ENCODE measurements at places on chromosomes 5 and 9.

- DNase-seq, result no peak
These were observed 82.0 kb downstream of the YIPF5 start for GRCh38 chr5:144088206-144089064.

GRCh38 chr9:121650217-121651007 lies 1.0 kb upstream of the DAB2IP start:
- DNase-seq, result peak; percentile 56

DNA sequence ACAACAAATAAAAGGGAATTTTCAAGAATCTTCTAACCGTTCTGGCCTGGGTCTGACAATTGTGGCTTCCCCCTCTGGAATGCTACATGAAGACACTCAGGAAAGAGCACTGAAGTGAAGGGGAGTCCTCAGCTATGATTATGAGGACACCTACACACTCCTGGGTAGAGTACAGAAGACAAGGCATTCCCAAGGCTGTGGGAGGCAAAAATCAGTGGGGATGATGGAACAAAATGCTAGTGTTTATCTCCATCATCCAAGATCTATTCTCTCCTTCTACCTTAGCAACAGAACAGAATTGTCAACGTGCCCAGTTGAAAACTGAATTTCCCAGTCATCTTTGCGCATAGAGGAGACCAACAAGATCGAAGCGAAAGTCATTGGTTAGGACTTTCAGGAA lies 130.1 kb upstream of the LARP1 start:
- no peak for DNase-seq

DNA sequence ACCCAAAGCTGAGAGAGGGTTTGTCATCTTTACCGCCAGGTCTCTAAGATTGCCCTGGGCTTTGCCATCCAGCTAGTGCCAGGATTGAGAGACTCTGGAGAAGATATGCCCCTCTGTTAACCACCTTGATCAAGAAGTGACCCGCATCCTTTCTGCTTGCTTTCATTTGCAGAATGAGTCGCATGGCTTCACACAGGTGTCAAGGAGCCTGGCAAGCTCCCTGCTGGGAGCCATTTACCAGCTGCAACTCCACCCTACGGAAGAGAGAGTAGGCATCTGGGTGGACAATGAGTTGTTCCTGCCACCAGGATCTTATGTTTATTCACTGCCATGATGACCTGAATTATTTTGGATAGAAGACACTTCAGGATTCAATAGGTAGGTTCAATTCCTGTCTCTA lies 43.0 kb downstream of the HSD17B3 start:
- DNase-seq, result no peak

DNA sequence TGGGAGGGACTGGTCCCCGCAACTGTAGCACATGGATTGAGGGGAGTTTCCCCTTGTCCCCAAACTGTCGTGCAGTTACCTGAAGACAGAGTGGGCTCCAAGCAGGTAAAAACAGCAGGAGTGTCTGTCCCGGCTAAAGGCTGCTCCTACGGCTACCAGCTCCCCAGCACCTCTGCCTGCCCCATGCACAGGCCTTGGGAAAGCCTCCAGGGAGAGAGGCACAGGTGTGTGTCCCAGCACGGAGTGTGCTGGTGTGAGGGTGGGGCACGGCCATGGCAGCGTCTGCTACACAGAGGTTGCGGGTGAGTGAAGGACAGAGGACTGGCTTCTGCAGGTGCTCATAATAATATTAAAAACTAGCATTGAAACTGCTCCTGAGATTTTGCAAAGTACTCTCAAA lies 30.4 kb downstream of the STC2 start:
- no peak for DNase-seq

DNA sequence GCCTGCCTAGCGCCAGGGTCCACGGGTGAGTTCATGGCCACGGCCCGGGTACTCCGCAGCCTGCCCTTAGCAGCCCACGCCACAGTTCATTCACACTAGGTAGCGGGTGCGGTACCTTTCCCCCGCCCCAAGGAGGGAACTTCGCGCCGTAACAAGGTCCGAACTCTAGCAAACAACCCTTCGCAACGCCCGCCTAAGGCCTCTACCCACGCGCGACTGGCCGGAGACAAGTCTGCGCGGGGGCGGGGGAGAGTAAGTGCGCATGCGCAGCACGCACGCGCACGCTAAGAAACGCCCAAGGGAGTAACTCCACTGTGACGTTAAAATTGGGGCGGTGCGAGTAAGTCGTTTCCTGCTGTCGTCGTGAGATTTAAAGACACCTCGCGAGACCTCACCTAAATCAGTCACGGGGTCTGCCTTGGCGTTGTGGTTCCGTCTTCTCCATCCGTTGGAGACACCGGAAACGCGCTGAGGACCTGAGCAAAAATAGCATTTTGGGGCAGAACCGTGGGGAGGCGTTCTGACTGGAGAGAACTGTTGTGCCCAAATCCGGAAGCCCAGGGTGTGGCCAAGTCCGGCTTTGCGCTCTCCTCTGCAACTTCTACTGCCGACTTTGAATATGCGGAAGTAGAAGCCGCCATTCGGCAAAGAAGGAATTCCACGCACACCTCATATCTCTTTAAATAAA lies at the start of gene RAPGEF6:
TSS of gene RAPGEF6 (minus strand) at position 234 of the 688 bp plus-strand sequence. CDS start at position 35, 199 bp downstream.
- peak; percentile 96 for DNase-seq

DNA sequence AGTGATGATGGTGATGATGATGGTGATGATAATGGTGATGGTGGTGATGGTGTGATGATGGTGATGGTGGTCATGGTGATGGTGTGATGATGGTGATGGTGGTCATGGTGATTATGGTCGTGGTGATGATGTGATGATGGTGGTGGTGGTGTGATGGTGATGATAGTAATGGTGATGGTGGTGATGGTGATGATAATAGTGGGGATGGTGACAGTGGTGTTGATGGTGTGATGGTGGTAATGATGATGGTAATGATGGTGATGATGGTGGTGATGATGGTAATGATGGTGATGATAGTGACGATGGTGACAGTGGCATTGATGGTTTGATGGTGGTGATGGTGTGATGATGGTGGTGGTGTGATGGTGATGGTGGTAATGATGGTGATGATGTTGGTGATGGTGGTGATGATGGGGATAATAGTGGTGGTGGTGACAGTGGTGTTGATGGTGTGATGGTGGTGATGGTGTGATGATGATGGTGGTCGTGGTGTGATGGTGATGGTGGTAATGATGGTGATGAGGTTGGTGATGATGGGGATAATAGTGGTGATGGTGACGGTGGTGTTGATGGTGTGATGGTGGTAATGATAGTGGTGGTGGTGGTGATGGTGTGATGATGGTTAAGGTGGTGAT lies 6.5 kb downstream of the STKLD1 start:
- no peak for DNase-seq

- no peak for DNase-seq
These were observed 741.4 kb downstream of the TAF11L14 start for GRCh38 chr5:18375641-18376040.

- no peak for DNase-seq
These were observed 106.5 kb upstream of the RAD23B start for GRCh38 chr9:107176436-107177151.

GRCh38 chr9:132075853-132076252 lies 3.8 kb downstream of the MED27 start:
- no peak for DNase-seq

DNA sequence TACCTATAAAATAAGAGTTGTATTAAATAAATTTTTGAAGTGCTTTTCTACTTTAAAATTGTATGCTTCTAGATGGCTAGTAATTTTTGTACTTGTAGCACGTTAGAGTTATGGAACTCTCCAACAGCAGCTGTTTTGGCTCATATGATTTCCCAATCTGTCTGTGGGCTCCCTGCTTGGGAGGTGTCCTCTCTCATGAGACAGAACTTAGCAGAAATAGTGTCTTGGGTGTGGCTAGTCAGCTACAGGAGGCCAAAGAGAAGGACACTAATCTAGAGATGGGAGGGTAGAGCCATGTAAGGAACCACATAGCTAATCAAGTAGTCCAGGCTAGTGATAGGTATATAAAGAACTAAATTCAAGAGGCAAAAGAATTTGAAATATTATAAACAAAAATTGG lies 78.4 kb upstream of the DAB2 start:
- DNase-seq, result no peak

- DNase-seq, result peak; percentile 41
These were observed 492 bp upstream of the FAM169A start for GRCh38 chr5:74866596-74867162.

DNA sequence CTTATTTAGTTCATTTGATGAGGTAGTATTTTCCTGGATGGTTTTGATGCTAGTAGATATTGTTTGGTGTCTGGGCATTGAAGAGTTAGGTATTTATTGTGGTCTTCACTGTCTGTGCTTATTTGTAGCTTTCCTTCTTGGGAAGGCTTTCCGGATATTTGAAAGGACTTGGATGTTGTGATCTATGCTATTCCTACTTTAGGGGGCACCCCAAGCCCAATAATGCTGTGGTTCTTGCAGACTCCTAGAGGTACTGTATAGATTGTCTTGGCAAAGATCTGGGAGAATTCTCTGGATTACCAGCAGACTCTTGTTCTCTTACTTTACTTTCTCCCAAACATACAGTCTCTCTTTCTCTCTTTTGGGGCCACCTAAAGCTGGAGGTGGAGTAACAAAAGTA lies 315.7 kb downstream of the MAT2B start:
- no peak for DNase-seq

DNA sequence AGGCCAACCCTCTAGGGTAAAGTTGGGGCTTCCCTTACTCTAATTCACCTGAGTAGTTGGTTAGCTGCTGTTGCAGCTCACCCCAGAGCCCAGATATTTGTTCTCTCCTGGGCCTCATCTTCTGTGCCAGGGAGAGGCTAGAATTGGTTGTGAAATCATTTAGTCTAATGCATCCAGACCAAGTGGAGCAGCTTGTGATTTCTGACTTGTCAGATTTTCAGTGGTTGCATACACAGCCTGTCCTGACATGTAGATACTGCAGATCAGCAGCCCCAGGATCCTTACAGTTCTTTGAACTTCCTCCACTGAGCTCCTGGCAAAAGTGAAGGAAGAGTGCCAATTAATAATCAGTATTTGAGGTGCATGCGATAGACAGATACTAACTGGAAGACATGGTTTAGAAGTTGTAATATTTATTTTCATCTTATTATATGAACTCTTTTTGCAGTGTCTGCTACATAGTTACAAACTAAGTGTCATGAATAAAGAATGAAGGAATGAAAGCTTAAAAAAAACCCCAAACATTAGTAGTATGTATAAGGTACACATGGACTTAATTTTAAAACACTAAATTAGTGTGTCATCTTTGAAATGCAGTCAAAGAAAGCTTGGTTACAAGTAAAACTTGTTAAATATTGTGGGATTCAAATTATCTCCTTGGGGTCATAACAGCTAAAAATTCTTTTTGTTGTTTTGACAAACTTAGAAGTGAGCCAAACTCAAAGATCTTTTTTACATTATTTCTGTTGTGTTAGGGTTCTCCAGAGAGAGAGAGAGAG lies 128.5 kb downstream of the VPS13A start:
- no peak for DNase-seq

DNA sequence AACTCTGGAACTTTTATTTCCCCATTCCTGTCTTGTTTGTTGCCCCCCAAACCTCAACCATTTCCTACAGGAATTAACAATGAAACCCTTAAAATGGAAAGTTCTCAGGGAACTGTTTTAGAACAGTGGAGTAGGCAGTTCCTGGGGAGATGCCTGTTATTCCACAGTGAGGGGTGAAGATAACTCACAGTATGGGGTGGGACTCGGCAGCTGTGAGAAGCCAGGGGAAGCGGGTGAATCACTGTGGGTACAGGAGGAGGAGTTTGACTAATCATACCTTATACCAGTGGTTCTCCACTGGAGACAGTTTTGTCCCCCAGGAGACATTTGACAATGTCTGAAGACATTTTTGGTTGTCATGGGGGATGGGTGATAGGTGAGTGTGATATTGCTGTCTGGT lies 36.9 kb upstream of the GLRA1 start:
- no peak for DNase-seq

DNA sequence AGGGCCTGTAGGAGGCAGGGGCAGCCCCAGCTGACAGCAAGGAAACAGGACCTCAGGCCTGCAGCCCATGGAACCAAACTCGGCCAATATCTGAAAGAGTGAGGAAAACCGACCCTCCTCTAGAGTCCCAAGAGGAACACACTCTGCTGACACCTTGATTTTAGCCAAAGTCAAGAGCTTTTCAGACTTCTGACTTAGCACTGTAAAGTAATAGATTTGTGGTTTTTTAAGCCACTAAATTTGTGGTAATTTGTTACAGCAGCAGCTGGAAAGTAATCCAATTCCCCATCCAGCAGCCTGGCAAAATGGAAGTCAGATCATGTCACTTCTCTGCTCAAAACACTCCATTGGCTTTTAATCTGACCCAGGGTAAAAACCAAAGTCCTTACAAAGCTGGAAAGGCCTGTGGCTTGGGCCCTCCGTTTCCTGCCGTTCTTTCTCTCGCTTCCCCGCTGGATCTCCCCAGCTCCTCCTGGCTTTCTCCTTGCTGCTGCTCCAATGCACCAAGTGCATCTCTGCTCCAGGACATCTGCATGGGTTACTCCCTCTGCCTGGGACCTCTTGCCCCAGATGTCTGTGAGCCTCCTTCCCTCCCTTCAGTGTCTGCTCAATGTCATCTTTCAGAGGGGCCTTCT lies 79.0 kb downstream of the C5orf15 start:
- no peak for DNase-seq

DNA sequence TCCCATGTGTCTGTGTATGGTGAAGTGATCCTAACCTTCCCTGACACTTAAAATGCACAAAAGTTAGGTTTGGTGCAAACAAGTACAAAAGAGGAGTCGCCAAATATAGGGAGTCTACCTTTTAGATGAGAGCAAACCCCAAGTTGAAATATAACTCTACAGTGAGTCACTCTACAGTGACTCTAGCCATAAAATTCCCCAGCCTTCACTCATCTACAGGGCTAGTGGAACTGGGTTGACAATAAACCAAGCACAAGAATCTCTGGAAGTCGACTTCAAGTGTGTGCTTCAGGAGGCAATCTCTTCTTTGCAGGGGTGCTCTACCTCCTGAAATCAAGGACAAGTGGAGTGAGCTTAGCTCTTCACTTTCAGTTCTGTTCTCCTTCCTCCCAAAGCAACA lies 3.3 kb downstream of the SHISAL2B start:
- DNase-seq, result no peak

DNA sequence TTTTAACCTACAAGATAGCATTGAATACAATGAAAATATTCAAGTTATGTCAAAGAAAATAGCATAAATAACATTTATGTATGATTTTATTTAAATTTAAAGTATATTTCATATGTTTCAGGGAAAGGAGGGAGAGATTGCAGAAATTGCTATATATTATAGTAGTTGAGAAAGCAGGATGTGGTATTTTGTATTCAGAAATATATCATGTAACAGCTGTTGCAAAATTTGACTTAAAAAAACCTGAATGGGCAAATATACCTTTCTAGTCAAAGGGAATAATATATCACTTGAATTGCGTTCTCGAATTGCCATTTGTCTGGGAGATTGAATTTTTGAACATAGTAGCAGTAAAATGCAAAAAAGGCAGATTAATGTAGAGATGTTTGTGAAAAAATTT lies 80.6 kb downstream of the PAM start:
- DNase-seq, result no peak

DNA sequence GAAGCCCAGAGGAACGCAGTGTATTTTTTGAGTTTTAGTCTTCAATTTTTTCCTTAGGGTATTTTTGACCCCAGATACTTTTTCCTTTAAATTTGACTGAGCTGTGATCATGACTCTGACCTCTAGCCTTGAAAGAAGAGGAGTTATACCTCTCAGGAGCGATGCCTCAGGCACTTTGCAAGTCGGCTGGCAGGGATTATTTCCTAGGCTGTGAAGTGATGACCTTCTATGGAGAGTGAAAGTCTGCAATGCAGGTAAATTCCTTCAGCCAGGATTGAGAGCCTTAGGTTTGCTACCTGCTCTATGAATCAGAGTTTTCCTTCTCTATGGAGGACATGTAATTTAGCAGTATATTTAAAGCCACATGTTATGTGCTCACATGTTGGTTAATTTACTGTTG lies 10.8 kb upstream of the NUDT12 start:
- no peak for DNase-seq

Data from stimulated activated CD8-positive, alpha-beta memory T cell treated with anti-CD3 and anti-CD28 coated beads, Interleukin-4, amount 100 ng/mL, for 48 hours (primary cell).